ENCODE measurements at places on chromosomes 2 and 18. TPM values are rescaled to one million over a fixed set of nuclear protein-coding genes. Genes with fewer than 3 reads are reported as not detected.

- H3K4me3 ChIP-seq = no peak overlapping the region
- H3K27ac ChIP-seq = no peak overlapping the region
- H3K36me3 ChIP-seq = no peaks in the 10 kb centered on the region
- H3K4me1 ChIP-seq = no peaks in the 10 kb centered on the region
Observed at GRCh38 chr18:23725827-23726661, 36.8 kb downstream of the LAMA3 start.

Gene ASTL
- not detected for total RNA-seq

Gene VWC2L
- total RNA-seq = not detected

GRCh38 chr2:128305555-128306080 is 13.1 kb downstream of the HS6ST1 start:
- no peaks in the 10 kb centered on the region for H3K36me3 ChIP-seq
- no peak for DNase-seq
- no peaks in the 10 kb centered on the region for H3K27me3 ChIP-seq
- H3K27ac ChIP-seq = peak overlapping the region; percentile 85
- peaks cover 50% of the 10 kb centered on the region for H3K4me1 ChIP-seq

- DNase-seq = no peak
- no peaks in the 10 kb centered on the region for H3K4me1 ChIP-seq
- no peaks in the 10 kb centered on the region for H3K36me3 ChIP-seq
- peak overlapping the region; percentile 99 for H3K27ac ChIP-seq
- H3K4me3 ChIP-seq = peak overlapping the region; percentile 87
- H3K27me3 ChIP-seq = no peaks in the 10 kb centered on the region
Observed at GRCh38 chr2:159614534-159615366, 1.6 kb downstream of the BAZ2B start.

Gene TMEM163
- total RNA-seq = 0.33 TPM

Gene UGT1A6
- 46.5 TPM for total RNA-seq

Gene CHRNA1
- not detected for total RNA-seq

GRCh38 chr2:230525682-230526081 is 109.7 kb downstream of the SP100 start:
- H3K4me1 ChIP-seq = peaks cover 6% of the 10 kb centered on the region
- H3K27me3 ChIP-seq = no peaks in the 10 kb centered on the region
- no peaks in the 10 kb centered on the region for H3K36me3 ChIP-seq
- no peak for DNase-seq
- no peak overlapping the region for H3K4me3 ChIP-seq
- no peak overlapping the region for H3K27ac ChIP-seq

Gene MLPH
- 1.6 TPM for total RNA-seq
